A172 (cell line): ENCODE measurements at places on chromosomes 3 and 15. TPM values are rescaled to one million over a fixed set of nuclear protein-coding genes. Genes with fewer than 3 reads are reported as not detected.

The KLF15 gene
- total RNA-seq: 0.03 and 0.31 TPM in 2 replicates

The DAZL gene
- total RNA-seq: not detected in 2 replicates

The TLR9 gene
- not detected in 2 replicates for total RNA-seq

The P2RY14 gene
- total RNA-seq: 0.03 and 0.05 TPM in 2 replicates

The IGSF11 gene
- total RNA-seq: not detected in 2 replicates

The ITIH1 gene
- total RNA-seq: not detected in 2 replicates

The IMPG2 gene
- 0.17 TPM in 1 of 2 replicates, not detected in the other for total RNA-seq

- DNase-seq: no peak
Measured at GRCh38 chr3:72475258-72476138, 372.7 kb downstream of the SHQ1 start.

DNA sequence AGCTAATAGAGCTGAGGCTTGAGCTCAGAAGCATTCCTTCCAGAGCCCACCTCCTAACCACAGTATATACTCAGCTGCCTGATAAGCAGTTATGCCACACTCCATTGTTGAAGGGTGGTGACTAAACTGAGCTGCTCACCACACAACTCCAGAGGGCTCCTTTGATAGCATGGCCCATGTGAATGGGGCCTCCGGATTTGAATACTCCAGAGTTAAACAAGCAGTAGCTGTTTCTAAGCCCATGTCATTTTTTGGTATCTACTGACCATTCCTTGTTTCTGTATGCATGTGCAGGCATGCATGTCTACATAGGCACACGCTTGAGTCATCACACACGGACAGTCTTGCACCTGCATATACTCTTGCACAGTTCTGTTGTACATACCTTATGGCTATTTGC lies 28.9 kb downstream of the IGSF10 start:
- DNase-seq: peak; percentile 86
